ENCODE measurements at places on chromosomes 3 and 15. TPM values are rescaled to one million over a fixed set of nuclear protein-coding genes. Genes with fewer than 3 reads are reported as not detected.

The FYCO1 gene
- total RNA-seq: 3.2 TPM

The CHRNA7 gene
- 12.7 TPM for total RNA-seq

The NME9 gene
- 6.9 TPM for total RNA-seq

The SSUH2 gene
- total RNA-seq: 0.69 TPM

The MINDY2 gene
- 50.3 TPM for total RNA-seq

The DPPA2 gene
- not detected for total RNA-seq

The RPL32 gene
- 1,365 TPM for total RNA-seq

The GOLGA8S gene
- total RNA-seq: 0.23 TPM

The CLDN16 gene
- 0.46 TPM for total RNA-seq

The DLEC1 gene
- total RNA-seq: 3.0 TPM

The MORC1 gene
- 0.23 TPM for total RNA-seq

The NR1I2 gene
- total RNA-seq: 0.23 TPM

The IL17RD gene
- total RNA-seq: 27.7 TPM

The GOLGA8M gene
- not detected for total RNA-seq

The SPATA16 gene
- not detected for total RNA-seq

The ISL2 gene
- total RNA-seq: not detected

The VILL gene
- 7.6 TPM for total RNA-seq

The STRIT1 gene
- total RNA-seq: 2.1 TPM

The TRA2B gene
- total RNA-seq: 156 TPM

The CFAP91 gene
- 12.9 TPM for total RNA-seq

The CNTN3 gene
- 22.4 TPM for total RNA-seq

The GUCA1C gene
- total RNA-seq: not detected

The DGKG gene
- 15.0 TPM for total RNA-seq

The CNTN4 gene
- 96.0 TPM for total RNA-seq

The RMDN3 gene
- total RNA-seq: 21.2 TPM

The MOBP gene
- total RNA-seq: 0.92 TPM

The CCDC71 gene
- total RNA-seq: 13.8 TPM

The NR2F2 gene
- 28.1 TPM for total RNA-seq

The CELSR3 gene
- 30.4 TPM for total RNA-seq

The BFSP2 gene
- not detected for total RNA-seq

The SYNPR gene
- total RNA-seq: 105 TPM

The CLEC3B gene
- 34.4 TPM for total RNA-seq

The MYO5C gene
- 3.0 TPM for total RNA-seq

The ZBED2 gene
- total RNA-seq: not detected

All from diencephalon (tissue), 1 donor.